Tongue (tissue), 3 donors: ENCODE measurements at places on chromosomes 11 and 22.

DNA sequence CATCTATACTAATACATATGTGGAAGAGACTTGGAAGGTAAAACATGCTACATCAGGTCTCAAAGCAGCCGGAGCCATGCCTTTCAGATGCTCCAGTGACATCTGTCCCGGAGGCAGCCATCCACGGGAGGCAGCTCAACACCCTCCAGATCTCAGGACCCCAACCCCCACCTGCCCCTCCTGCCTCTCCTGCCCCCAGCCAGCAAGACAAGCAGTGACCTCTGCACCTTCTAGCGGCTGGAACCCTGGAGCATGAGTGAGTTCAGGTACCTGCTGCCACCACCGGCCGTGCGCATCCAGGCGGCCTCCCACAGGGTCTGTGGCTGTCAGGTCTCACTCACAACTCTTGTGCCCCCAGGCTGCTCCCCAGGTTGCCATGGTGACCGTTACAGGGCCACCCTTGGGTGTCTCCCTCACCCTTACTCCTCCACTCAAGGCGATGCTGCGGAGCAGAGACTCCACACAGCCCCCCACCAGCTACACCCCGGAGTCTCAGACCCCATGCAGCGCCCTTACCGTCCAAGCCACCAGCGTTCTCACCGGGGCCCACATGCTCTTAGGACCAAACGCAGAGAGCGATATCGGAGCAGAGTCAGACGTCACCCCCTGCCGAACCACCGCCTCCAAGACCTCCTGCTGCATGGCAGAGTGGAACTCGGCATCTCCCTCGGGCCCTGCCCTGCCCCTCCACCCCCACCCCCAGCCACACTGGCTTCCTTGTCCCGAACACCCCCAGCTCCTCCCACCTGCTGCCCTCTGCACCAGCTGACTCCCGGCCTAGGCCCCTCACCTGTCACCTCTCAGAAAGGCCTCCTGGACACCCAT lies 34.7 kb downstream of the CERK start:
- no peak for DNase-seq

GRCh38 chr11:63978551-63979239 lies 4.3 kb downstream of the COX8A start:
- DNase-seq = no peak

DNA sequence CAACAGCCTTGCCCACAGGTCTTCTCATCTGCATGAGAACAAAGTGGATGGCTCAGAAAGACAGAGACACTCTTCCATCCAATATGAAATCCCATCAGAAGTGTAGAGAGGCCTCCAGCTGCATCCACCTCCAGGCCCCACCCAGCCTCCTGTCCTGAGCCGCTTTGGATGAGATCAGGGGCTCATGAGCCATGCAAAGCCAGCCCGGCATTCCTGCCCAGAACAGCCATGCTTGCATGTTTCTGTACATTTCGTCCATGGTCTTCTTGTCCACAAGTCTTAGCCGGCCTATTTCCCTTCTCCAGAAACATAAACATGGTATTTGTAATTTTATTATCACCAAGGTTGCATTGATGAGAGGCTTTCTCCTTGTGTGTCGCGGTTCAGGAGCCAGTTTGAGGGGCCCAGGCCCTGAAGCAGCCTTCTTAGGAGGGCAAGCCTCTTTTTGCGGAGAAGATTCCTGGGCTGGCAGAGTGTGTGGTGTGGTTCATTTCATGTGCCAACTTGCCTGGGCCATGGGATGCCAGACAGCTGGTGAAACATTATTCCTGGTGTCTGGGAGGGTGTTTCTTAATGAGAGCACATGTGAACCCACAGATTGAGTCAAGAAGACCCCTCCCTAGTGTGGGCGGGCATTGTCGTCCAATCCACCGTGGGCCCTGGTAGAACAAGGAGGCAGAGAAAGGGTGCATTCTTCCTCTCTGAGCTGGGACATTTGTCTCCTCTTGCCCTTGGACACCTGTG lies 928.9 kb downstream of the TBC1D22A start:
- DNase-seq = peak; percentile 25

- DNase-seq = peak; percentile 52
Measured at GRCh38 chr22:26835929-26836528, 178.6 kb downstream of the MIAT start.

DNA sequence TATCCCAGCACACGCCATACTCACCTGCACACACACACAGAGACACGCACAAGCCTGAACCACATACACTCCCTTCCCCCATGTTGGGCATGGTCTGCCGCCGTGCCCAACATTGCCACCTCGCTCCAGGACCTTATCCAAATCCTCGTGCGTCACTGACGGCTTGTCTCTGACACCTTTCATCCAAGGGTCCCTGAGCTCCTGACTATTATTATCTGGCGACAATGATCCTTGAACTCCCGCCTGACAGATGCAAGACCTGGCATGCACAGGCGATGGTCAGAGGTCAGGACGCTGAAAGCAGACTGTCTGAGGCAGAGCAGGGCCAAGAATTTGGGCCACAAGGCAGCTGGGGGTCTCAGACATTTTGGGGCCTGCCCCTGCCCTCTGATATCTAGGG lies 4.2 kb downstream of the MB start:
- DNase-seq = no peak
